ENCODE measurements at places on chromosomes 3 and 15. TPM values are rescaled to one million over a fixed set of nuclear protein-coding genes. Genes with fewer than 3 reads are reported as not detected.

Gene ACSBG1
- total RNA-seq = 0.13 TPM

Gene RNF168
- 32.0 TPM for total RNA-seq

DNA sequence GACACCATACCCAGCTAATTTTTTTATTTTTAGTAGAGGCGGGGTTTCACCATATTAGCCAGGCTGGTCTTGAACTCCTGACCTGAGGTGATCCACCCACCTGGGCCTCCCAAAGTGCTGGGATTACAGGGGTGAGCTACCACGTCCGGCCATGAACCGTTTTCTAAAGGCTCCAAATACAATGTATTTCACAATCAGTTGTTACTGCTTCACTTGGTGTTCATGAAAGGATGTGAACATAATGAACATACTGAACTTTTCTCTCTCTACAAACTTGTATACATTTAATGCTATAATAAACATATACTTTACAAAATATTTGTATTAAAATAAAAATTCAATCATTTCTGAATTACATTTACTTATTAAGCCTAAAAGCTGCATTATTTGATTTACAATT is 28.9 kb downstream of the TBL1XR1 start:
- DNase-seq = no peak
- H3K27ac ChIP-seq = no peak overlapping the region
- H3K4me3 ChIP-seq = no peak overlapping the region

DNA sequence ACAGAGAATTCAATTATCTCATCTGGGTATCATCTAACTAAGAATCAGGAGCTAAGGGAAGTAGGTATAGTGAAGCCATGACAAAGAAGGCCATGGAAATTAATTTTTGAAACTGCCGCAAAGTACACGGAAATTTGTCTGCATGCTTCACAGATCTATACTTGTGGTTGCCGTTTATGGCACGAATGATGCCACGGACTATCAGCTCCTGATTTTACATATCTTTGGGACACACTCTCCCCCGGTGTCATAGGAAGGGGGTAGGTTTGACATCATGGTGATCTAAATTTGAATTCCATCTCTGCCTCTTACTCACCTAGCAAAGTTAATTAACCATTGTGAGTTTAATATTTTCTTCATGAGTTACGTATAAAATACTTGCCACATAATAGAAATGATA is 14.0 kb downstream of the ARPP21 start:
- H3K27ac ChIP-seq = no peak overlapping the region
- no peaks in the 10 kb centered on the region for H3K4me1 ChIP-seq
- no peak for DNase-seq

- H3K27ac ChIP-seq = no peak overlapping the region
- no peak for DNase-seq
- H3K27me3 ChIP-seq = peaks cover 4% of the 10 kb centered on the region
- H3K36me3 ChIP-seq = no peaks in the 10 kb centered on the region
- no peak overlapping the region for H3K4me3 ChIP-seq
These were observed 86.0 kb downstream of the SEMA5B start for GRCh38 chr3:122941228-122942206.

- no peaks in the 10 kb centered on the region for H3K36me3 ChIP-seq
- H3K27me3 ChIP-seq = no peaks in the 10 kb centered on the region
- H3K27ac ChIP-seq = no peak overlapping the region
- peaks cover 22% of the 10 kb centered on the region for H3K4me1 ChIP-seq
- DNase-seq = peak; percentile 62
- H3K4me3 ChIP-seq = no peak overlapping the region
These were observed 5.3 kb downstream of the P2RY12 start for GRCh38 chr3:151379083-151379734.

DNA sequence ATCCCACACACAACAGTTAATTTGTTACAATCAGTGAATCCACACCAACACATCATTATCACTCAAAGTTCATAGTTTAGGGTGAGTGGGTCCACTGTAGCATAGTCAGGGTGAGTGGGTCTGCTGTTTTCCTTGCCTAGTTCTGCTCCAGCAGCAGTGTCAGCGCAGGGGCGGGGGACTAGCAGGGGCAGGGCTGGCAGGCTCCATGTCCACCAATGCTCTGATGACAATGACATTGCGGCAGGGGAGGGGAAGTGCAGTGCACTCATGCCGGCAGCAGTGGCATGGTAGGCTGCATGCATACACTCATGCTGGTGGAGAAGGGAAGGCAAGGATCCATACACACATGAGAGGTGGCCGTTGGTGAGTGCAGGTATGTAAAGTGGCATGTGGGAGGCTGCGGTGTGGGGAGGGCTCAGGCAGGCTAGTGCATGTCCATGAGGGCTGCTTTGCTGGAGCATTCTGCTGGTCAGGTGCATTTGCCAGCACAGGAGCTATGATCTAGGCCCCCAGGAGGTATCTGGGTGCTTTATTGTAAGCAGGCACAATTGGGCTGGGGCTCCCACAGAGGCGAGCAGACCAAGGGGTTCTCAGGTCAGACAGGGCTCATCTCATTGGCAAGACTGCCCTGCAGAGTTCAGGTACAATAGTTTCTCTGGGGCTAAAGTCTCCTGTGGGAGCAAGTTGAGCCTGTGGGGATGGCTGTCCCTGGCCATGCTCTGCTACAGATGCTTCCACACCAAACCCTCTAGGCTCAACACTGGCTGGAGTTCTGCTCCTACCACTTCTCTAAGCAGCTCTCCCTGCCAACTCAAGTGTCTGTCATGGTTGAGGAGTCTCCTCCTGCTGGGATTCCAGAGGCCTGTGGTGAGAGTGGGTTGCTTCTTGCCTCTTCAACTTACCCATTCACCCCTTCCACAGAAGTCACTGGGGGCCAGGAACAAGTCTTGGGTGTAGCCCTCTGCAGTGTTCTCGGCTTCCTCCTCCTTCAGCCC is 81.3 kb downstream of the KCNAB1 start:
- no peak for DNase-seq
- no peak overlapping the region for H3K27ac ChIP-seq
- no peak overlapping the region for H3K4me3 ChIP-seq
- H3K4me1 ChIP-seq = no peaks in the 10 kb centered on the region

- peaks cover 8% of the 10 kb centered on the region for H3K4me1 ChIP-seq
- DNase-seq = no peak
- H3K27me3 ChIP-seq = peaks cover 4% of the 10 kb centered on the region
- peaks cover 37% of the 10 kb centered on the region for H3K36me3 ChIP-seq
- no peak overlapping the region for H3K27ac ChIP-seq
- H3K4me3 ChIP-seq = no peak overlapping the region
These were observed 74.3 kb downstream of the LARS2 start for GRCh38 chr3:45462522-45463265.

GRCh38 chr3:52429779-52430415 is 15.0 kb downstream of the SEMA3G start:
- H3K36me3 ChIP-seq = peaks cover 26% of the 10 kb centered on the region
- peaks cover 75% of the 10 kb centered on the region for H3K4me1 ChIP-seq
- peak overlapping the region; percentile 56 for H3K4me3 ChIP-seq
- DNase-seq = peak; percentile 74

- no peaks in the 10 kb centered on the region for H3K36me3 ChIP-seq
- H3K27ac ChIP-seq = no peak overlapping the region
- no peak overlapping the region for H3K4me3 ChIP-seq
- H3K27me3 ChIP-seq = peaks cover 2% of the 10 kb centered on the region
- no peak for DNase-seq
These were observed 1129.6 kb downstream of the OTOL1 start for GRCh38 chr3:162626172-162626571.

DNA sequence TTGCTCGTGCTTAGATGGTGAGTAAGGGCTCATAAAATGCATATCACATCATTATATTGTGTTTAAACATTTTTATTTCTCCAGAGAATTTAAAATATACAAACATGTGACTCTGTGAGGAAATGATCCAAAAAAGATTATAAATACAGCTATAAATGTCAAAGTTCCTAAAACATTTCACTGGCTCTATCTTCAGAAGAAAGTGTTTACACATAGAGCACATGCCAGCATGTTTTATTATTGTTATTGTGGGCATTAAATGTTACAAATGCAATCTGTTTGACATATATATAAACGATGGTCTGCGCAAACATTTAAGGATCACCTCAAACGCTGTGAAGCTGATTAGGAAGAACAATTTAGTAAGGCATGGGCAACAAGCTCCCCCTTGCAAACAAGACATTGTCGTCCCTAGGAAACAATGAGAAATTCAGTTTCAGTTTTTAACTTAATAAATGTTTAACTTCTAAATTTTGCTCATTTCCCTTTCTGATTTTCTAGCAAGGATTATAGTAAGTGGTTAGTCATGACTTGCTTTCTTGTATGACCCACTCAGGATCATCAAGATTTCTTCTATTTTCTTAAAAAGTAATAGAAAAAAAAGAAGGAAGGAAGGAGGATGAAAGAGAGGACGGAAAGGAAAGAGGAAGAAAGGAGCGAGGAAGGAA is 207.5 kb downstream of the SATB1 start:
- H3K27ac ChIP-seq = no peak overlapping the region
- H3K27me3 ChIP-seq = no peaks in the 10 kb centered on the region
- H3K36me3 ChIP-seq = no peaks in the 10 kb centered on the region
- no peak for DNase-seq
- H3K4me3 ChIP-seq = no peak overlapping the region

Gene GRIP2
- total RNA-seq = 6.6 TPM

GRCh38 chr3:171239757-171240503 is 213.4 kb upstream of the SLC2A2 start:
- H3K27me3 ChIP-seq = no peaks in the 10 kb centered on the region
- no peak overlapping the region for H3K27ac ChIP-seq
- H3K4me3 ChIP-seq = no peak overlapping the region
- peaks cover 17% of the 10 kb centered on the region for H3K4me1 ChIP-seq

Gene SKOR1
- total RNA-seq = 0.21 TPM

- no peak overlapping the region for H3K4me3 ChIP-seq
- H3K4me1 ChIP-seq = no peaks in the 10 kb centered on the region
- DNase-seq = no peak
- no peak overlapping the region for H3K27ac ChIP-seq
- H3K27me3 ChIP-seq = no peaks in the 10 kb centered on the region
These were observed 53.0 kb downstream of the IQGAP1 start for GRCh38 chr15:90441027-90441426.

DNA sequence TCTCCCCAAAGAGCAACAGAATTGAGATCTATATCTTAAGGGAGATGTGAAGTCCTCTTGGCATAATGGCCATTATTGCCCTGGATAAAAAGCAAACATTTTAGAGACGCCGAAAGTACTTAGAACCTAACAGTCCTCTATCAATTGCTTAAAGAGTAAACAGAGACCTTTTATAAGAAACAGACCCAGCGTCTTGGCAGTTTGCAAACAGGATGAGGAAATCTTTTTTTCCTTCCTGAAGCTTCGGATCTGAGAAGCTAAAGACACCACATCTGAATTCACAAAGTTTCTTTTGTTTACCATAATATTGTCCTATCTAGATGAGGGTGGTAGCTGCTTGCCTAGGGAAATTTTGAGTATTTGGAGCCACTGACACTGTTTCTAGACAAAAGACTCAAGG is 59.9 kb upstream of the LIMD1 start:
- H3K27me3 ChIP-seq = peaks cover 5% of the 10 kb centered on the region
- H3K4me3 ChIP-seq = no peak overlapping the region
- peaks cover 60% of the 10 kb centered on the region for H3K4me1 ChIP-seq
- H3K27ac ChIP-seq = peak overlapping the region; percentile 72

GRCh38 chr3:13285007-13285567 is 135.0 kb downstream of the NUP210 start:
- DNase-seq = no peak
- no peaks in the 10 kb centered on the region for H3K27me3 ChIP-seq
- no peak overlapping the region for H3K4me3 ChIP-seq
- H3K36me3 ChIP-seq = peaks cover 13% of the 10 kb centered on the region
- peaks cover 20% of the 10 kb centered on the region for H3K4me1 ChIP-seq

Gene TRIM71
- total RNA-seq = 74.0 TPM

GRCh38 chr15:77312523-77312922 is 107.4 kb downstream of the PEAK1 start:
- no peak overlapping the region for H3K27ac ChIP-seq
- peaks cover 24% of the 10 kb centered on the region for H3K4me1 ChIP-seq
- no peaks in the 10 kb centered on the region for H3K27me3 ChIP-seq
- no peak for DNase-seq
- peaks cover 4% of the 10 kb centered on the region for H3K36me3 ChIP-seq
- no peak overlapping the region for H3K4me3 ChIP-seq

DNA sequence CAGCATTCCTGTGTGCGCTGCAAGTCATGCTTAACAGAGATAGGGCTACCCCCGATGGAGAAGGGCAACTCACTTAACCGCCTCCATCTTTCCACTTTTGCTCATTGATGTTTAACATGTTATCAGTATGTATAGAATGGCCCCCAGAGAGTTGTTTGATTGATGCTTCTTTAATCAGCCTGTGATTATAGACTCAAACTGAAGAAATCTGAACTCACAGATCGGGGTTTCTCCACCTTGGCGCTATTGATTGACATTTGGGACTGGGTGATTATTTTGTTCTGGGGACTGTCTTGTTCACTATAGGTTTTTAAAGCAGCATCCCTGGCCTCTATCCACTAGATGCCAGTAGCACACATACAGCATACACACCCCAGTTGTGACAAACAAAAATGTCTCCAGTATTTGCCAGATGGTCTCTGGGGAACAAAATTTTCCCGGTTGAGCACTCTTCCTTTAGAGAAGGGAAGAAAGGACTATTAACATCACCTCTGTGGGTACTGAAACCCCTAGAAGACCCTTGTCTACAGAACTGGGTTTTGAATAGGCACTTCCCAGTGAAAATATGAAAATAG is 54.4 kb downstream of the LARS2 start:
- no peak overlapping the region for H3K27ac ChIP-seq
- DNase-seq = no peak
- no peaks in the 10 kb centered on the region for H3K4me1 ChIP-seq
- H3K4me3 ChIP-seq = no peak overlapping the region
- H3K27me3 ChIP-seq = no peaks in the 10 kb centered on the region
- peaks cover 17% of the 10 kb centered on the region for H3K36me3 ChIP-seq

- no peaks in the 10 kb centered on the region for H3K27me3 ChIP-seq
- H3K4me3 ChIP-seq = no peak overlapping the region
- no peaks in the 10 kb centered on the region for H3K4me1 ChIP-seq
- no peaks in the 10 kb centered on the region for H3K36me3 ChIP-seq
- no peak for DNase-seq
These were observed 487.7 kb upstream of the RASGRP1 start for GRCh38 chr15:39052323-39052705.

GRCh38 chr3:39185959-39186691 is 6.3 kb downstream of the XIRP1 start:
- no peak overlapping the region for H3K4me3 ChIP-seq
- DNase-seq = no peak
- peaks cover 8% of the 10 kb centered on the region for H3K4me1 ChIP-seq
- H3K27me3 ChIP-seq = peaks cover 20% of the 10 kb centered on the region

- no peak for DNase-seq
- H3K27ac ChIP-seq = no peak overlapping the region
- H3K27me3 ChIP-seq = no peaks in the 10 kb centered on the region
These were observed 171.9 kb downstream of the SYNPR start for GRCh38 chr3:63450023-63450422.
